ENCODE measurements at places on chromosomes 7 and 10. TPM values are rescaled to one million over a fixed set of nuclear protein-coding genes. Genes with fewer than 3 reads are reported as not detected.

The ITGA8 gene
- not detected for total RNA-seq

The CYP3A7 gene
- not detected for total RNA-seq

The VGF gene
- not detected for total RNA-seq

The SLC25A28 gene
- 94.7 TPM for total RNA-seq

The GDF2 gene
- not detected for total RNA-seq

The FOXI2 gene
- not detected for total RNA-seq

The AMPH gene
- total RNA-seq: not detected

The ACTR3C gene
- total RNA-seq: 17.2 TPM

The RHOBTB1 gene
- total RNA-seq: 1.8 TPM

The UNC5B gene
- total RNA-seq: 0.07 TPM

The CNPY1 gene
- not detected for total RNA-seq

DNA sequence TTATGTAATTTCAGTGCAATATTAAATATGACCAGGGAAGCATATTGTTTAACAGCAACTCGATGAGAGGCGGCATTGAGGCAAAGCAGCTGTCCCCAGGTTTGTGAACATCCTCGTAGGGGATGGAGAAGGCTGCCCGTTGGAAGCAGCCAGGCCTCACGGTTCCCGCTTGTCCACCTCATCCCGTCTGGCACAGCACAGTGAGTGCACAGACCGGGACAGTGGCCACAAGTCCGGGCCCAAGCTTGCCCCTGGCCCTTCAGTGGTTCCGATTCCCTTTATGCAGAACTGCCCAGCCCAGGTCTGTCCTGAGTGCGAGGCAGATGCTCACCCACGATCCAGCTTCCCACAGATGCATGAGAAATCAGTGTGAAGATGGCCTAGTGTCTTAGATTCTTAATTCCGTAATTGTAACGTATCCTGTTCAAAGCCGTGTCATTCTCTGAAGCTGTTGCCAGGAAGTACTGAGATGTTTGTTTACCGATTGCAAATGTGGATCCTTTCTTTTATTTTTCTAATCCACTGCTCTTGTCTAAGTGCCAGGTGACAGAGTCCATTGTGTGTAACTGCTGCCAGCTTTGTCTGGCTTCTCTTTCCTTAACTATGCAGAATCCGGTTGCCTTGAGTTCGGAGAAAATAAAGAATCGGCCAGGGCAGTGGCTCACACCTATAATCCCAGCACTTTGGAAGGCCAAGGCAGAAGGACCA lies 35.5 kb downstream of the PFKP start:
- no peaks in the 10 kb centered on the region for H3K4me1 ChIP-seq
- no peak overlapping the region for H3K27ac ChIP-seq
- H3K27me3 ChIP-seq: no peaks in the 10 kb centered on the region
- peaks cover 70% of the 10 kb centered on the region for H3K36me3 ChIP-seq

DNA sequence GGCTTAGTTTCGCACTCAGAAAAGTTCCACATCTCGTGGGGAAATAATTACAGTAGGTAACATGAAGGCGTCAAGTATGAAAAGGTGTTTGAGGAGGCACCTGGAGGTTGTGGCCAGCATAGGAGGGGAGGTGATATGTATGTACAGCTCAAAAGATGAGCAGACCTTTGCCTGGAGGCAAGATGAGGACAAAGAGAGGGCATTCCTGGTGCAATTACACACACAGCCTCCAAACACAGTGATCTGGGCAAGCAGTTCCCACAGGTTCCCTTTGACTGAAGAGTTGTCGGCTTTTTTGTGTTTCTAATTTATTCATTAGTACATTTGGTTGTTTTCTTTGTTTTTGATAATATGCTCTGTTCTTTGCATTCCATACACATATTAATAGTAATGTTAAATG lies 46.9 kb downstream of the CDK14 start:
- DNase-seq: no peak
- no peaks in the 10 kb centered on the region for H3K27me3 ChIP-seq
- no peaks in the 10 kb centered on the region for H3K36me3 ChIP-seq
- H3K4me3 ChIP-seq: no peak overlapping the region
- H3K4me1 ChIP-seq: no peaks in the 10 kb centered on the region
- H3K27ac ChIP-seq: no peak overlapping the region

DNA sequence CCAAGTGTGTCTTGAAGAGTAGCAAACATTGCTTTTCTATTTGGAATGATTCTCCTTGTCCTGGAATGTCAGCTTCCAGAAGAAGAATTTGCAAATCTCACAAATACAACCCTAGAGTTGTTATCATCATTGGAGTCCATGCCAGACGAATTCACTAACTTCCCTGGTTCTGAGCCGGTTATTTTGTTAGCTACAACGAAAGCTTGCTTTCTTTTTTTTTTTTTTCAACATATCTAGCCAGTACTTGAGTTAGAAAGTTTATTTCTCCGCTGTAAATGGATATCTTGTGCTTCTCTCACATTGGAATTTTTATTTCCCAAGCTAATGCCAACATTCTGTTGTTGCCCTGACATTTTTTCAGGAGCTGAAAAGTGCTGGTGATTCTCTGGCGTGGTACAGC lies 138.1 kb upstream of the POM121L12 start:
- no peaks in the 10 kb centered on the region for H3K36me3 ChIP-seq
- no peak for DNase-seq
- H3K4me1 ChIP-seq: no peaks in the 10 kb centered on the region
- H3K4me3 ChIP-seq: no peak overlapping the region

GRCh38 chr7:107506674-107507339 lies 37.0 kb downstream of the GPR22 start:
- DNase-seq: no peak
- H3K27me3 ChIP-seq: no peaks in the 10 kb centered on the region
- no peak overlapping the region for H3K4me3 ChIP-seq
- no peak overlapping the region for H3K27ac ChIP-seq
- no peaks in the 10 kb centered on the region for H3K4me1 ChIP-seq

GRCh38 chr7:95478272-95479037 lies 7.3 kb upstream of the ASB4 start:
- no peak for DNase-seq
- no peak overlapping the region for H3K27ac ChIP-seq
- H3K36me3 ChIP-seq: no peaks in the 10 kb centered on the region
- no peaks in the 10 kb centered on the region for H3K4me1 ChIP-seq
- peaks cover 5% of the 10 kb centered on the region for H3K27me3 ChIP-seq
- no peak overlapping the region for H3K4me3 ChIP-seq

GRCh38 chr7:151378496-151379192 lies 31.2 kb downstream of the WDR86 start:
- no peak overlapping the region for H3K4me3 ChIP-seq
- no peak overlapping the region for H3K27ac ChIP-seq
- H3K36me3 ChIP-seq: peaks cover 40% of the 10 kb centered on the region
- DNase-seq: no peak

GRCh38 chr10:3399756-3400155 lies 227.2 kb upstream of the PITRM1 start:
- no peak overlapping the region for H3K4me3 ChIP-seq
- no peaks in the 10 kb centered on the region for H3K36me3 ChIP-seq
- H3K27ac ChIP-seq: no peak overlapping the region

GRCh38 chr7:30888747-30889146 lies 22.9 kb upstream of the AQP1 start:
- no peaks in the 10 kb centered on the region for H3K27me3 ChIP-seq
- no peaks in the 10 kb centered on the region for H3K36me3 ChIP-seq
- H3K4me3 ChIP-seq: no peak overlapping the region
- H3K27ac ChIP-seq: no peak overlapping the region
- DNase-seq: no peak

GRCh38 chr10:106284802-106285587 lies 879.5 kb downstream of the SORCS1 start:
- no peaks in the 10 kb centered on the region for H3K27me3 ChIP-seq
- H3K27ac ChIP-seq: no peak overlapping the region
- H3K4me1 ChIP-seq: no peaks in the 10 kb centered on the region
- no peak for DNase-seq

DNA sequence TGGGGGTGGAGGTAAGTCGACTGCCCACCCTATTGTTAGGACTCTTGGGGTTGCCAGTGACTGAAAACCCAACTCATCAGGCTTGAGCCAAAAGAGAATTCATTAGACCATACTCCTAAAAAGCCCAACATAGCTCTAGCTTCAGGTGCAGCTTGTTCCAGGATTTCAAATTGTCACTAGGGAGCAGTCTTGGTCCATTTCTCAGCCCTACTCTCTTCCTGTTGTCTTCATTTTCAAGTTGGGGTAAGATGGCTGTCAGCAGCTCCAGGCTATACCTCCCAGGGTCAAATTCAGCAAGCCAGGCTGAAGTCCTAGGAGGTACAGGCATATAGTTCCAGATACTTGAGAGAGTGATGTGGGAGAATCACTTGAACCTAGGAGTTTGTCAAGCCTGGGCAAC lies 14.9 kb upstream of the COL13A1 start:
- H3K4me3 ChIP-seq: no peak overlapping the region
- DNase-seq: no peak
- no peaks in the 10 kb centered on the region for H3K4me1 ChIP-seq
- H3K27ac ChIP-seq: no peak overlapping the region
- H3K27me3 ChIP-seq: peaks cover 1% of the 10 kb centered on the region

GRCh38 chr10:121085367-121085766 lies 234.2 kb downstream of the WDR11 start:
- no peak for DNase-seq
- no peaks in the 10 kb centered on the region for H3K36me3 ChIP-seq
- no peak overlapping the region for H3K27ac ChIP-seq
- no peaks in the 10 kb centered on the region for H3K4me1 ChIP-seq

DNA sequence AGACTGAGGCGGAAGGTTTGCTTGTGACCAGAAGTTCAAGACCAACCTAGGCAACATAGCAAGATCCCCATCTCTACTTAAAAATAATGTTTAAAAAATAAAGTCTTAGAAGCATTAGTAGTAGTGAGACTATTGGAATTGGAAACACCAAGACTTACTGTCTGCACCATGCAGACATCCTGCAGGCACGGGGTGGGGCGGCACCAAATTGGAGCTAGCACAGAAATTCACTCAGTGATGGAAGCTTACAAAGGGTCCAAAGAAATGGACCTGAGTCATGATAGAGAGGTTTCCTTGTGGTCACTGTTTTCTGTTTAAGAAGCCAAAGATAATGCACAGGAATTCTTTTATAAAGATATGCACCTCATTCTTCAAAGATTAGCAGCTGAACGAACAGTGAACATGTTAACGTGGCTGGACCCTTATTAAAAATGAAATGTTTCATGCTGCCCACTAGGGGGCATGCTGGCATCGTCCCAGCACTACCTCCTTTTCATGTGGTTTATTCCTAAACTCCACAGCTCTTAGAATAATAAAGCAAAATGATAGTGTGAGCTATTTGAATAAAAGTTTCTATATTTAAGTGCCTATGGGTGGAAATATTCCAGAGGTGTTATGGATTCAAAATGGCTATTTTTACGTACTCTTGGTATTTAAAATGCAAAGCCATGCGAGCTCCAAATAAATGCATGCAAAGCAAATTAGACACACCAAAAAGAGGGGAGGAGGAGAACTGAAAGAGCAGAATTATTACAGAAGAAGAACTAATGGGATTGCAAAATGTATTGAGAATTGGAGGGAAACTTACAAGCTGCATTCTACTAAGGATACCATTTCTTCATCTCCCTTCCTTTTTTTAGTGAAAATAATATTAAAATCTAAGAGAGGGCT lies 28.6 kb downstream of the PDSS1 start:
- H3K4me3 ChIP-seq: no peak overlapping the region
- no peak overlapping the region for H3K27ac ChIP-seq
- peaks cover 6% of the 10 kb centered on the region for H3K36me3 ChIP-seq

DNA sequence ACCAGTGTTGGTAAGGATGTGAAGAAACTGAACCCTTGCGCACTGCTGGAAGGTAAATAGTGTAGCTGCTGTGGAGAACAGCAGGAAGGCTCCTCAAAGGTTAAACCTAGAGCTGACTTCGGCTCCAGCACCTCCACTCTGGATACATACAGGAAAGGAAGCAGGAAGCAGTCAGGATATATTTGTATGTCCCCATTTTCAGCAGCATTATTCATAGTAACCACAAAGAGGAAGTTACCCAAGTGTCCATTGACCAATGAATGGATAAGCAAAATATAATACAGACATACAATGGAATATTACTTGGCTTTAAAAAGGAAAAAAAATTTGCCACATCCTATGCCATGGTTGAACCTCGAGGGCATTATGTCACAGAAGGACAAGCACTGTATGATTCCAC lies 15.0 kb downstream of the RET start:
- no peak overlapping the region for H3K4me3 ChIP-seq
- no peaks in the 10 kb centered on the region for H3K4me1 ChIP-seq
- DNase-seq: no peak
- no peaks in the 10 kb centered on the region for H3K27me3 ChIP-seq
- no peak overlapping the region for H3K27ac ChIP-seq

DNA sequence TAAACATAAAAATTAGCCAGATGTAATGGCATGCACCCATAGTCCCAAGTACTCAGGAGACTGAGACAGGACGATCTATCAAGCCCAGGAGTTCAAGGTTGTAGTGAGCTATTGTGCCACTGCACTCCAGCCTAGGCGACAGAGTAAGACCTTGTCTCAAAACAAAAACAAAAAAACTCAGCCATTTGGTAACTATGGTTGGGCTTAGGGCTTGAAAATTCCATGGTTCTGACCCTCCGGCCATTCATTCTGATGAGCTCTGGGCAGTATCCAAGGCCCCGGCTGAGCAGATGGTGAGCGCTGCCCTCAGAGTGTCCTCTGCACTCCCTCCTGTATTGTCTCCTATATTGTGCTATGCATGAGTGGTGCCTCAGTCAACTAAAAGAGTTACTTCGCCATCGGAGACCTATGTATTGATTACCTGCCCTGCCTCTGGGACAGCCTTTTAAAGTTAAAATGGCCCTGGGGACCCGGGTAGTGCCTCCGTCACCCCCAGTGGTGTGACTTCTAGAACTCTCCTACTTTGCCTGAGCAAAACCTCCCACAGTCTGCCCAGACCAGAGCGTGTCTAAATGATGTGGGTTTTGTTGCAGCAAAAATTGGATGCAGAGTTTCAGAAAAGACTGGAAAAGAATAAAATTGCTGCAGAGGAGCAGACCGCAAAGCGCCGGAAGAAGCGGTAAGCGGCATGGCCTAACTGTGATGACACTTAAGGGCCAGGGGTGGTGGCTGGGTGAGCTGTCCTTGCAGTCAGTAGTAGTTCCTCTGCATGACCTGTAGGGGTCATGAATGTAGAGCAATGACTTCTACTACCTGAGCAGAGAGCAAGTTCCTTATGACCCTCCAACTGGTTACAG lies 8.1 kb downstream of the PRKRIP1 start:
- H3K27ac ChIP-seq: no peak overlapping the region
- peaks cover 82% of the 10 kb centered on the region for H3K36me3 ChIP-seq
- H3K4me3 ChIP-seq: no peak overlapping the region
- no peaks in the 10 kb centered on the region for H3K27me3 ChIP-seq

DNA sequence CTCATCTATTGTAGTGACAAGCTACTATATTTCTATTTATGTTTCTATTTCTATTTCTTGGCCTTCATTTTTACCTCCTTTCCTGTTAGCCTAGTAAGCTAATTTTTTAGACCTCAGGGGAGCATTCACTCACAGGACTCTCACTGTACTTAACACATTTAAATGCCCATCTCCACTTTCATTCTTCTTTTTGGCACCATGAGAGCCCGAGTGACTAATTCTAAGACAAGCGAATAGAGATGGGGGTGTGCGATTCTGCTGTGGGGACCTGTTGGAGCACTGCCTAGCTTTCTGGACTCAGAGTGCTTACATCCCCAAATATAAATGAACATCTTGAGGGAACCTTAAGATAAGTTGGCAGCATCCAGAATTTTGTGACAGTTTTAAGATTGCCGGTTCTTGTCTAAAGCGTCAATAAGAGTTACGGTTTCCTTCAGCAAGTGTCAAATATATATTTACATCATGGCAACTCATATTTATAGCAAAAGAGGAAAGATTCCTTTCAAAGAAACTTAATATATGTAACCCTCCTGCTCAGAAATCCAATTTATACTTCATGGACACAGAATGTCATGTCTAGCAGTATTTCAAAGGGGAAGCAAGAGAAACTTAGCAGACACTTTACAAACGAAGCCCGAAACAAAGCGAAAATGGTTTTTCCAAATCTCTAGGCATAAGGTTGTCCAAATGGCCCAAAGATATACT lies 54.1 kb upstream of the AFAP1L2 start:
- H3K27ac ChIP-seq: no peak overlapping the region
- H3K4me3 ChIP-seq: no peak overlapping the region
- DNase-seq: no peak
- H3K36me3 ChIP-seq: peaks cover 70% of the 10 kb centered on the region

Measured in CD4-positive, CD25-positive, alpha-beta regulatory T cell (primary cell).